Common myeloid progenitor, CD34-positive (primary cell): ENCODE measurements at places on chromosomes 4 and X.

- no peak overlapping the region for H3K27ac ChIP-seq
- no peaks in the 10 kb centered on the region for H3K4me1 ChIP-seq
- H3K4me3 ChIP-seq, result no peak overlapping the region
- no peak for DNase-seq
- H3K36me3 ChIP-seq, result no peaks in the 10 kb centered on the region
- no peaks in the 10 kb centered on the region for H3K27me3 ChIP-seq
Observed at GRCh38 chr4:187118602-187119120, 395.0 kb upstream of the FAT1 start.

DNA sequence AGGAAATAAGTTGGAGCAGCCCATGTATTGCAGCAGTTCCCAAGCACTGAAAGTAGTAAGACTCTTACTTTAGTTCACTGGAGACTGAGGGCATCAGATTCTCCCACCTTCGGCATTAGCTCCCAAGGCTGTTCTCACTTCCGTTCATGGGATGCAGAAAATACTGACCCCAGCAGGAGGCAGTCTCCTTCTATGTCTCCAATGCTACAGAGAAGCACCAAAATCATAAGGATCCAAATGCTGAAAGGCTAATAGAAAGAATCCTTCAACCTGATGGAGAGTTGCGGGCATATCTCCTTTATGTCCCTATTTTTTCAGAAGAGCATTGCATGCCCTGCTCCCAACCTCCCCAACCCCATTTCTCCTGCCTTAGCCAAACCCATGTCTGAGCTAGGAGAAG lies 32.4 kb downstream of the ADH7 start:
- no peaks in the 10 kb centered on the region for H3K27me3 ChIP-seq
- H3K4me1 ChIP-seq, result no peaks in the 10 kb centered on the region
- H3K27ac ChIP-seq, result no peak overlapping the region
- H3K36me3 ChIP-seq, result no peaks in the 10 kb centered on the region
- DNase-seq, result no peak

GRCh38 chr4:26804925-26805324 lies 55.7 kb upstream of the STIM2 start:
- no peaks in the 10 kb centered on the region for H3K27me3 ChIP-seq
- peaks cover 4% of the 10 kb centered on the region for H3K4me1 ChIP-seq
- no peak overlapping the region for H3K27ac ChIP-seq
- no peak overlapping the region for H3K4me3 ChIP-seq
- H3K36me3 ChIP-seq, result no peaks in the 10 kb centered on the region
- no peak for DNase-seq

DNA sequence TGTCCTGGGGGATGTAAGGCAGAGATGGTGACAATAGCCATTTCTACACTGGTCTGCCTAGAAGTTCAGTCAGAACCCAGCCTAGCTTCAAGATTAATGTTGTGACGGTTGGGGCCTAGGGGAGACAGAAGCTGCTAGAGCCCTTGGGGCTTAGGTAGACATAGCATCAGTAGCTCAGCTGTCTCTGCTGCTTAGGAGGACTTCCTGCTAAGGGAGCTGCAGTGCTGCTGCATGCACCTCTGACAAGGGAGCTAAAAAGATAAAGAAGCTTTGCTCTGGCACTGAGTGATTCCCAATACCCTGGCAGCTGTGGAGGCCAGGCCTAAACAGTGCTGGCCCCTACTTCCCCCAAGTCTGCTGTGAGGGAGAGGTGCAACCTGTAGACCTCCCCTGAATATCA lies 116.0 kb downstream of the CT47B1 start:
- H3K27me3 ChIP-seq, result no peaks in the 10 kb centered on the region
- no peaks in the 10 kb centered on the region for H3K36me3 ChIP-seq
- peaks cover 12% of the 10 kb centered on the region for H3K4me1 ChIP-seq
- no peak overlapping the region for H3K27ac ChIP-seq
- H3K4me3 ChIP-seq, result no peak overlapping the region
- DNase-seq, result no peak

DNA sequence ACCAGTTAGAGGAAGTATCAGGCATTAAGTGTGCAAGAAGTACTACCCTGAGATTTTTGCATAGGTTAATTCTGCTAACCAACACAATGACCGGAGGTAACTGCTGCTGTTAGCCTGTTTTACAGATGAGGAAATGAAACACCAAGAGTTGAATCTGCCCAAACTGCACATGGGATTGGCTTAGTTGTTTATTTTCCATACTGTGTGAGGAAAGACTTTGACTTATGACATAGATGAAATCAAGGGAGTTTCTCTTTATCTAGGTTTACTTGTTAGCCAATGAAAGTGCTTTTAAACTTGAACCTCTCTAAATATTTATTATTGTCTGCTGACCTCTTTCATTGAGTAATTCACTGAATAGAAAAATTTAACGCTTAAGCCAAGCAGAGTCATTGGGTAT lies 10.3 kb downstream of the GUCY1B1 start:
- H3K27ac ChIP-seq, result no peak overlapping the region
- H3K4me1 ChIP-seq, result peaks cover 27% of the 10 kb centered on the region
- no peak for DNase-seq

DNA sequence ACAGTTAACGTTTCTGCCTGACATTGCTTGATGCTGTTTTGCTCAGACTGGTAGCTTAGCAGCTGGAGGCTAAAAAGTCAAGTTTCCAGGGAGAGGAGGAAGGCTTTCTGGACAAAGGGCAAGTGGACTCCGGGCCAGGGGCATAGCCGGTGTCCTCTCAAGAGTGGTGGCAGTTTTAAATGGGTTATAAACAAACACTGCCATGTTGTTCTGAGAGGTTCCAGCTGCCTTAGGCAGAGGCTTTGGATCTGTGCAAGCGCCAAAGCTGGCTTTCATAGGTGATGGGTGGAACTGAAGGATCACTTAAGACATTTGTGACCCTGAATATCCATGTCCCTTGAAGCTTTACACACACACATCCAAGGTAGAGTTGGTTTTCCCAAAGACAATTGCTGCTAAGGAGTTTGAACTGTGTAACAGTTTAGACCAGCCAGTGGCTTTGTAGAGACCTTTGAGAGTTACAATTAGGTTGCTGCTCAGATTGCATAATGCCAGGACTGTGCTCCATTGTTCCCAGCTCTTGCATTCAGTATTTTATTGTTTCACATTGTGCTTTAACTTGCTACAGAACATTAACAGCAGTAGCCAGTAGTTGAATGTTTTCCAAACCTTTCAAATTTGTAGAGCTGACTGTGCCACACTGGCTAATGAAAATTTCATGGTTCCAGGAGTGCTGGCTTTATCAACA lies 54.1 kb upstream of the AP1S2 start:
- no peak for DNase-seq
- no peak overlapping the region for H3K27ac ChIP-seq
- H3K4me3 ChIP-seq, result no peak overlapping the region
- no peaks in the 10 kb centered on the region for H3K36me3 ChIP-seq

GRCh38 chrX:110036162-110037033 lies 33.5 kb downstream of the TMEM164 start:
- no peaks in the 10 kb centered on the region for H3K4me1 ChIP-seq
- H3K27me3 ChIP-seq, result no peaks in the 10 kb centered on the region
- peak; percentile 31 for DNase-seq
- H3K4me3 ChIP-seq, result no peak overlapping the region
- H3K27ac ChIP-seq, result no peak overlapping the region

DNA sequence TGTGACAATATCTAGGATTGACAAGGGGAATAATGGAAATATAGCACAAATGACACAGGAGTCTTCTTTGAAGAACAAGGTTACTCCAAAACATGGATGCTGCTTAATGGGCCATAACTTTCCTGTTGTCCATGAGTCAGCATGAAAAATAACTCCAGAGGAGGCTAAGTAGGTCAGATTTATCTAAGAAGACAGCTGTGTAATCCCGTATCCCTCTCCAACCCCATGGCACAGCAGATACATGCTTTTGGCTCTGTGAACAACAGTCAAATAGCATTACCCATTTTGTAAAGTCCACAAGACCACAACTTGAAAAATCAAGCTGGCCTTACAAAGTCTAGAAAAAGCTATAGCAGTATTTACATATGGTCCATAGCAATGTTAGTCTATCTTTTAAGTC lies 2.1 kb upstream of the TMEM131L start:
- no peaks in the 10 kb centered on the region for H3K36me3 ChIP-seq
- peak; percentile 54 for DNase-seq
- H3K4me1 ChIP-seq, result peaks cover 33% of the 10 kb centered on the region

GRCh38 chrX:131917588-131917987 lies 105.5 kb upstream of the STK26 start:
- no peak overlapping the region for H3K27ac ChIP-seq
- no peaks in the 10 kb centered on the region for H3K36me3 ChIP-seq
- H3K27me3 ChIP-seq, result no peaks in the 10 kb centered on the region
- no peak overlapping the region for H3K4me3 ChIP-seq

GRCh38 chr4:185754961-185755360 lies 57.0 kb downstream of the SORBS2 start:
- no peaks in the 10 kb centered on the region for H3K36me3 ChIP-seq
- no peak overlapping the region for H3K4me3 ChIP-seq
- H3K4me1 ChIP-seq, result no peaks in the 10 kb centered on the region
- H3K27me3 ChIP-seq, result no peaks in the 10 kb centered on the region
- DNase-seq, result no peak
- H3K27ac ChIP-seq, result no peak overlapping the region

DNA sequence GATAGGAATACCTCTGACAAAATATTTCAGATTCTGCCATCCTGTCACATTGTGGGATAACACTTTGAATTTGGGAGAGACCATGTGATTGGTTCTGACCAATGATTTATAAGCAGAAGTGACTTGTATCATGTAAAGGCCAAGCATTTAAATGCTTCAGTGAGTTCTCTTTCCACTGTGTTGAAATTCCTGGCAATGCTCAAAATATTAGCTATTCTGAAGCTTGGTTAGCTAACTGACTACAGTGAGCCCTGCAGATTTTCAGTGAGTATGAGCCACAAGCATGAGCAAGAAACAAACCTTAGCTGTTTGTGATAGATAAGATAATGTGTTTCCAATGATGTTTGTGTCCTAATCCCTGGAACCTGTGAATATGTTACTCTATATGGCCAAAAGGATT lies 562.8 kb upstream of the AADAT start:
- H3K27ac ChIP-seq, result no peak overlapping the region
- H3K4me1 ChIP-seq, result no peaks in the 10 kb centered on the region
- H3K36me3 ChIP-seq, result no peaks in the 10 kb centered on the region
- H3K4me3 ChIP-seq, result no peak overlapping the region

- H3K4me3 ChIP-seq, result no peak overlapping the region
- no peaks in the 10 kb centered on the region for H3K27me3 ChIP-seq
- no peak overlapping the region for H3K27ac ChIP-seq
- H3K4me1 ChIP-seq, result no peaks in the 10 kb centered on the region
Observed at GRCh38 chrX:74133156-74133796, 170.7 kb upstream of the ZCCHC13 start.

GRCh38 chr4:84683064-84683850 lies 100.3 kb downstream of the CDS1 start:
- H3K4me1 ChIP-seq, result no peaks in the 10 kb centered on the region
- no peaks in the 10 kb centered on the region for H3K27me3 ChIP-seq
- peaks cover 3% of the 10 kb centered on the region for H3K36me3 ChIP-seq
- no peak for DNase-seq
- no peak overlapping the region for H3K4me3 ChIP-seq
- no peak overlapping the region for H3K27ac ChIP-seq

DNA sequence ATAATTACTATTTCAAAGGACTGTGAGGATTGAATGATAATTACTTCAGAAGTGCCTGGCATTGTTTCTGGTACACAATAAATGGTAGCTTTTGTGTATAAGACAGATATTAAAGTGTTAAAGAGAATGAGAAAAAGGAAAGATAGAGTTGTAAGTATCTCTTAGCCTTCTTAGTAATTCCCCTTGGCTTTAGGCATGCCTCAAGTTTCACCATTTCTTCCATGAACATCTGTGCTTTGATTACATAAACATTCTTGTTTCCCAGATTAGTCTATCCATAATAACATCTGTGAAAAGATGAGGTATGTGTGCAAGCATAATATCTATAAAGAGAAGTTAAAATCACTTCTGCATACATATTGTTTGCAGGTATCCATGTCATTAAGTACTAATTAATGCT lies 230.9 kb upstream of the TEX13A start:
- no peak for DNase-seq
- H3K36me3 ChIP-seq, result no peaks in the 10 kb centered on the region
- H3K27ac ChIP-seq, result no peak overlapping the region
- no peak overlapping the region for H3K4me3 ChIP-seq
- no peaks in the 10 kb centered on the region for H3K27me3 ChIP-seq
- H3K4me1 ChIP-seq, result no peaks in the 10 kb centered on the region

DNA sequence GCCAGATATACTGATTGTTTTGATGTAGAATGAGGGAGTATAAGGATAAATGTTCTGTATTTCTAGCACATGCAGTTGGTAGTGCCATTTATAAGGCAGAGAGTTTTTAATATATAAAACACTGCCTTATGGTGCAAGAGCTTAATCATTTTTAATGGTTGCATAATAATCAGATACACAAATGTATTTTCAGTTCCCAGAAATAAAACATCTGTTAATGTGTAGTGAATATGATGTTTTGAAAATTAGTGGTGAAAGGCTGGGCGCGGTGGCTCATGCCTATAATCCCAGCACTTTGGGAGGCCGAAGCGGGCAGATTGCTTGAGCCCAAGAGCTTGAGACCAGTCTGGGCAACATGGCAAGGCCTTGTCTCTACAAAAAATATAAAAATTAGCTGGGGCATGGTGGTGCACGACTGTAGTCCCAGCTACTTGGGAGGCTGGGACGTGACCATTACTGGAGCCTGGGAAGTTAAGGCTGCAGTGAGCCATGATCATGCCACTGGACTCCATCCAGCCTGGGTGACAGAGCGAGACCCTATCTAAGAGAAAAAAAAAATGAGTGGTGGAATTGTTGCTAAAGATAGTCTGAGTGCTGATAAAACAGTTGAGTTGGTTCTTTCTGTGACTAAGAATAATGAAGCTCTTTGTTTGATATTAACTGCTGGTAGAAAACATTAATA lies 29.3 kb downstream of the CLCN3 start:
- no peaks in the 10 kb centered on the region for H3K36me3 ChIP-seq
- no peak overlapping the region for H3K27ac ChIP-seq
- DNase-seq, result no peak
- H3K4me3 ChIP-seq, result no peak overlapping the region
- no peaks in the 10 kb centered on the region for H3K27me3 ChIP-seq
- no peaks in the 10 kb centered on the region for H3K4me1 ChIP-seq

DNA sequence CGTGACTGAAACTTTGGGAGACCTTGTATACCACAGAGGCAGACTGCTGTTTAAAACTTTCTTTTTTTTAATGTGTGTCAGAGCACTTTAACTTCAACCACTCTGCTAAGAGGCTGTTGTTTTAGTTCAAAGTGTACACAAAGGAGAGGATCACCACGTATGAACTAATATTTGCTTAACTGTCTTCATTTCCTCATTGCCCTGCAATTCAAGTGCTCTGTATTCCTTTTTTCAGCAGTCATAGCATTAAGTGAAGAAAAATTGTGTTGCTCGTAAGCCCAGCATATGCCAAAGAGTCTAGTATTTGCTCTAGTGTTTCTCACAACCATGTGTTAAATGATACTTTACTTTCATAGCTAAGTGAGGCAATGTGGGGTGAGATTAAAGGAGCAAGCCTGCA lies 63.0 kb upstream of the HHIP start:
- DNase-seq, result no peak
- no peaks in the 10 kb centered on the region for H3K36me3 ChIP-seq
- H3K4me1 ChIP-seq, result no peaks in the 10 kb centered on the region
- no peaks in the 10 kb centered on the region for H3K27me3 ChIP-seq
- no peak overlapping the region for H3K4me3 ChIP-seq
- H3K27ac ChIP-seq, result no peak overlapping the region

GRCh38 chrX:55524487-55524886 lies 34.8 kb upstream of the USP51 start:
- H3K27me3 ChIP-seq, result no peaks in the 10 kb centered on the region
- H3K4me1 ChIP-seq, result no peaks in the 10 kb centered on the region
- no peak for DNase-seq

GRCh38 chr4:184345573-184345922 lies 127.9 kb upstream of the ENPP6 start:
- H3K4me1 ChIP-seq, result peaks cover 25% of the 10 kb centered on the region
- peak overlapping the region; percentile 18 for H3K27ac ChIP-seq
- H3K36me3 ChIP-seq, result no peaks in the 10 kb centered on the region
- no peak overlapping the region for H3K4me3 ChIP-seq
